Cardiac muscle cell (in vitro differentiated cells and primary cell): ENCODE measurements at places on chromosomes 2 and 18.

- DNase-seq, result no peak
These were observed 160.2 kb downstream of the FBXO15 start for GRCh38 chr18:73987247-73987980.

DNA sequence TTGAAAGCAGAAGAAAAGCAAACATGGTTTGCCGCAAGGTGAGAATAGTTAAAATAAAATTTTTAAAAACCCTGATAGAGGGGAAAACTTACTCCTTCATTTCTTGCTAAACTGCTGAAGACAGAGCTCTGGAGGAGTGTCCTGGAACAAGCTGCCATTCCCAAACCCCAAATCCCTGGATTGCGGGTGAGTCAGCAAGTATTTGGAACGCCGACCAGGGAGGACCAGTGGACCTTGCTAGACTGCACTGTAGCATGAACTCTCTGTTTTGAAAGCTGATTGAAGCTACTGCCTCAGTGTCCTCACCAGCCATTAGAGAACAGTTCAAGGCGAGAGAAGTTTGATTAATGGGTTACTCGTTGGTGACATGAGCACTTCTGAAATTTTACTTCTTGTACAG is 99.4 kb upstream of the RASGRP3 start:
- peak; percentile 61 for DNase-seq

GRCh38 chr2:138124521-138124920 is 160.2 kb downstream of the HNMT start:
- no peak for DNase-seq

- no peak for DNase-seq
These were observed 27.5 kb downstream of the STAMBP start for GRCh38 chr2:73856214-73856613.

DNA sequence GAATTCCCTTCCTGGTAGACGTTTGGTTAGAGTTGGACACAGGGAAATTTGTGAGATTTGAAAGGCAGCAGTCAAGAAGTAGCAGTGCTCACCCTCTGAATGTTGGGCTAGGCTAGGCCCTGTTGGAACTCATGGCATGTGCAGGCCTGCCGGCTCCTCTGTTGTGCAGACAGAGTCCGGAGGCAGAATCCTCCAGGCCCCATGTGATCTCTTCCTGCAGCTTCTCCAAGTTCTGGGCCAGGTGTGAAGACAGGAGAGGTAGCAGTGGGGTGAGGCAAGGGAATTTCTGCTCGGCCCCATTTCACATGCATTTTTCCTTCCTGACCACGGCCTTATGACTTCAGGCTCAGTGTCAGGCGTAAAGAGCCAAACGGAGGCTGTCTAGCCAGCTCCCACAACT is 36.9 kb upstream of the RAB31 start:
- no peak for DNase-seq

GRCh38 chr2:229088517-229088913 is 182.6 kb downstream of the PID1 start:
- no peak for DNase-seq

DNA sequence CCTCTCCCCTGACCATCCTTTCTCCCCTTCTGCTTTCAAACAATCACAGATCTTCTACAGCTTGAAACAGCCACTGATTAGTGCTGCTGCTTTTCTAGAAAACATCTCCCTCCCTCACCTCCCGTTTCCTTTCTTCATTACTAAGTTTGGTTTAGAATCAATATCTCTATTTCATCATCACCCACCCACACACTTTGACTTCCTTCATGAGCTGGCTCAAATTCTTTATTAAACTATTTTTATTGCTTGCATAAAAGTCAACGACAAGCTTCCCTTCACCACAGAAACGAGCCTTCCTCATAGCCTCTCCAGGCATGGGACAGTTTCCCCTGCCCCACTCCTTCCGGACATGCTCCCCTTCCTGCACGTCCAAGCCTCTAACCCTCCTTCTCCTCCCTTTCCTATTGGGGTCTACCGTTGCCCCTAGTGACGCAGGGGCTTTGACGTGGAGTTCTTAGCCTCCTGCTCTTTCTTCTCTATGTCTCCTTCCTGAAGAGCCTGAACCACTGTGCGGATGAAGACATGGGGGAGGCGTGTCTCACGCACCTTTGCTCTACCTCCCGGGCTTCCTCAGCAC is 172.0 kb downstream of the AFF3 start:
- no peak for DNase-seq

- peak; percentile 38 for DNase-seq
These were observed at the start of gene SLC30A3 for GRCh38 chr2:27262379-27263286. SLC30A3 (minus strand) TSS chr2:27263047; CDS start chr2:27262906, 141 bp downstream.

DNA sequence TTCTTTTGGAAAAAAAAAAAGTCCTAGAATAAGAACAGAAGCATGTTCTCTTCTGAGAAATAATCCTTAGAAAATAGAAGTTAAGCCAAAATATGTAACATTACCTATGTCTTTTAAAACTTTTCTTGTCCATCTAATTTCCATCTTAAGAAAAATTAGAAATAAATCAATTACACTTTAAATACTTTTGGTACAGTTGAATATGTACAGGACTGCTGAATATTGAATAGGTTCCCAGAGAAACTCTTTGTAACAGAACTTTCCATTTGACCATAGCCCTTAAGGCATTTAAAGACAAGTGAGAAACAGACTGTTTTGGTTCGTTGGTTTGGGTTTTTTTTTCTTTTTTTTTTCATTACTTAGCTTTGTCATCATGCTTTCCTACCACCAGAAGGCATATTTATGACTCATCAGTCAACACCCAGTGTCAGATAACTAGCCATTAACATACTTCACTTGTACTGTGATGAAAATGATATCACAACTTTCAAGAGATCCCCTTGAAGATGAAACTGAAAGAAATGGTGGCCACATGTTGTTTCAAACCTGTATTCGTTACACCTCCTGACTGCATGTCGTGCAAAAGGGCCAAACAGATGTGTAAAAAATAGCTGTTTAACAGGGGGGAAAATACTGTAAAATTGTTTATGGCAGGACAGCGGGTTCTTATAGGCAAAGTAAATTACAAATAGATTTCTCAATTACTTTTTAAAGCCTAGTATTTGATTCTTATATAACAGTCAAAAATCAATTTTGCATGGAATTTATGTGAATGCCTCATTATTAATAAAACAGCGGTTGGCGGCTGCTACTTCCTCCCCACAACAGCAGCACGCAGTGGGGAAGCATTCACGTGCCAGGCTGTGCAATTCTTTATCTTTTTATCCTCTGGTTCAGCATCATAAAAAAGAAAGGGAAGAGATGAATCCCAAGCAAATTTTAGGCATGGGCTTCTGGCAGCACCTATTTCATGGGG is 280.7 kb upstream of the HNRNPA3 start:
- peak; percentile 28 for DNase-seq

GRCh38 chr2:23042216-23042906 is 342.6 kb upstream of the KLHL29 start:
- DNase-seq, result no peak

GRCh38 chr2:10514743-10515142 is 66.6 kb upstream of the ODC1 start:
- DNase-seq, result peak; percentile 80

DNA sequence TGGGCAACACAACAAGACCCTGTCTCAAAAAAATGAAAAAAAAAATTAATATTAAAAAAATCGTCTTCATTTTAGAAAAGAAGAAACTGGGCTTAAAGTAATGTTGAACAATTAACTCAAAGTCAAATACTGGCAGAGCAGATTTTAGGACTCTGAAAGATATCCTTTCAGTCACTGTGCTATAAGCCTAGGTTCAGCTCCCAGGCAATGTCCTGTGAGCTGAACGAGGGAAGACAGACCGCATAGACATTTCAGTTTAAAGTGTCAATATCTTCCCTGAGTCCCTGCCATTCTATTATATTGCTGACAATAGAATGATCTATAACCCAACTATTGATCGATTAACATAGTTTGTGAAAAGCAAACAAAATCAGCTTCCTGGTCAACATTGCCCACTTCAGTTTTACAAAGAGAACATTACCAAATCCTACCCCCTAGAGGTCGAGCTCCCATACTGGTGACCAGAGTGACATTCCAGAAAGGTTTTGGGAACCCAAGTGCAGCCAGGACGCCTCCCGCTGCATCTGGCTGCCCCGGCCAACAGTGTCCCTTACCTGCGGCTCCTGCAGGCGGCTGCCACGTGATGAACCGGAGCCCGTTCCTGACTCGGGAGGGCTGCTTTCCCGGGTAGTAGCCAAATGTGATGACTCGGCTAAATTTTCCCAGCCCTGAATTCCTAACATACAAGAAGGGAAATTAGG is 639 bp downstream of the MRO start:
- peak; percentile 65 for DNase-seq

DNA sequence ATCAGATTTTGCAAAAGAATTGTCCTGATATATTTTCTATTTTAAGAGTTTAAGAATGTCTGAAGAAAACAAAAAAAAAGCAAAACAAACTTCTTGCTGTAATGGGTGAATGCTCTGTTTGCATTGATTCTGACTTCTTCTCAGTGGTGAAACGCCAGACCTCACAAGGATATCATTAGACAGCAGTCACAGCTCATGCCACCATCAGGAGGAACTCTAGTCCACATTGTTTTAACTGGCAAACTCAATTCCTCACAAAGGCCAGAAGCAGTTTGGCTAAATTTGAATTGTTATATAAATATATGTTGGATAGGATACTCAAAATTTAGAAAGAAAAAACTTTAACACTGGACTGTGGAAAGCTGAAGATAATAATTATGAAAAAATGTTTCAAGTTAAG is 89.4 kb downstream of the DOK6 start:
- no peak for DNase-seq

GRCh38 chr2:240333985-240334384 is 101.5 kb upstream of the GPC1 start:
- peak; percentile 52 for DNase-seq

- DNase-seq, result peak; percentile 98
These were observed 193.1 kb downstream of the SH3RF3 start for GRCh38 chr2:109322111-109322510.

GRCh38 chr2:3010001-3010400 is 367.6 kb downstream of the EIPR1 start:
- DNase-seq, result no peak

- no peak for DNase-seq
These were observed 221.5 kb upstream of the ACVR2A start for GRCh38 chr2:147623328-147623727.

- DNase-seq, result peak; percentile 48
These were observed 288.8 kb upstream of the PIK3C3 start for GRCh38 chr18:41666231-41666630.

DNA sequence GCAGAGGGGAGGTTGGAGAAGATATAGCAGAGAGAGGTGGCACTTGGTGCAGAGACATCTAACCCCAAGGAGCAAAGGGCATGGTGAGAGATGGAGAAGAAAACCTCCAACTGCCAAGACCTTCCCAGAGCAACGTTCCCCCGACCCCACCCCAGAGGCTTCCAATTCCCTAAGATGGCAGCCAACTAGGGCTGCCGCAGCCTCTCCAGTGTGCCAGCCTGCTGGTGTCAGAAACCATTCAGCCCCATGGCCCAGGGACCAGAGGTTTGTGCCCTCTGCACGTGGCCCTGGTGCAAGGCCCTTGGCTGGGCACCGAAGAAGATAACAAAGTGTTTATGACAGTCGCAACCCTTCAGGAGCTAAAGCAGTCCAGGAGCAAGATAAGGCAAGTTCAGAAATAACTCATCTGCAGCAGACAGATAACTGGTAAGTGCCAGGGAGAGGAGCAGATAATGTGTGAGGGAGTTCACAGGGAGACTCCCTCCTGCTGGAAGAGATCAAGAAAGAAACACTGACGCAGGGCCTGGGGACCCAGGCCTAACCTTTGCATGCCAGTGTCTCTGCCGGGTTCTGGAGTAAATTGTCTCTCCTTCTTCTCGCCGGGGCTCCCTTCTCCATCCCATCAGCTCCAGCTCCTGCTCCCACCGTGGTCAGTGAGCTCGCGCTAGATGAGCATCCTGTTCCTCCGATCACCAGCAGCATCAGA is 66.1 kb upstream of the ID2 start:
- DNase-seq, result no peak

GRCh38 chr2:44766777-44767176 is 174.7 kb upstream of the SIX3 start:
- DNase-seq, result no peak

DNA sequence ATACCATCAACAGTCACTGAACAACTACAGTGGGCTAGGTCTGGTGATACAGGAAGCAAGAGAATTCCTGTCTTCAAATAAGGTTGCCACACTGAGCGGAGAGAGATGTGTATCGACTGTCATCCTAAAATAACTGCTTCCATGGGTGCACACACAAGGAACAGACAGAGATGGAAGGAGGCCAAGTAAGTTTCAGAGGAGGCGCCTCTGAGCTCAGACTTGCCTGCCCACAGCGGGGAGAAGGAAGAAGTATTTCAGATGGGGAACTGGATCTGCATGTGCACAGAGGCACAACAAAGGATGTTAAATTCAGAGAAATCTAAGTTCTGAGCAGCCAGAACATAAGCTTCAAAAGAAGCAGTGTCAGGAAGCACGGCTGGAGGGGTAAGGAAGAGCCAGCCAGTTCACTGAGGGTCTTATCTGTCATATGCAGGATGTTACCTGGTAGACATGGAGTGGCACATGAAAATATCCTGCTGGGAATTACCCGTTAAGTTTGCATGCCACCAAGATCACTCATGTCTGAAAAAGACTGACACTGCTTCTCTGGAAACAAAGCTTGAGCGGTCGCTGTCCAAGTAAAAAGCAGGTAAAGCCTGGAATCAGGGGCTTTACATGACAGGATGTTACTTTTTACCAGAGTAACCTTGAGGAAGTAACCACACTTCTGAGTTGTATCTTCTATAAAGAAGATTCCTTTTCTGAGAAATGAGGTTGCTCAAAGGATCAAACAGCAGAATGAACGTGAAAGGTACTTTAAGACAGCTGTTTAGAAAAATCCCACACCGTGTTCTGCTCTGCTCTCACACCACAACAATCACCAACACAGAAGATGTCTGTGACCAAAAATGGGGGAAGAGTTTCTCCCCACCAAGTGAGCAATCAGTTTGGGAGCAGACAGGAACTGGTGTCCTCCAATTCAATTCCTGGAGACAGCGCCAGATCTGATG is 260.2 kb downstream of the NBAS start:
- peak; percentile 3 for DNase-seq

DNA sequence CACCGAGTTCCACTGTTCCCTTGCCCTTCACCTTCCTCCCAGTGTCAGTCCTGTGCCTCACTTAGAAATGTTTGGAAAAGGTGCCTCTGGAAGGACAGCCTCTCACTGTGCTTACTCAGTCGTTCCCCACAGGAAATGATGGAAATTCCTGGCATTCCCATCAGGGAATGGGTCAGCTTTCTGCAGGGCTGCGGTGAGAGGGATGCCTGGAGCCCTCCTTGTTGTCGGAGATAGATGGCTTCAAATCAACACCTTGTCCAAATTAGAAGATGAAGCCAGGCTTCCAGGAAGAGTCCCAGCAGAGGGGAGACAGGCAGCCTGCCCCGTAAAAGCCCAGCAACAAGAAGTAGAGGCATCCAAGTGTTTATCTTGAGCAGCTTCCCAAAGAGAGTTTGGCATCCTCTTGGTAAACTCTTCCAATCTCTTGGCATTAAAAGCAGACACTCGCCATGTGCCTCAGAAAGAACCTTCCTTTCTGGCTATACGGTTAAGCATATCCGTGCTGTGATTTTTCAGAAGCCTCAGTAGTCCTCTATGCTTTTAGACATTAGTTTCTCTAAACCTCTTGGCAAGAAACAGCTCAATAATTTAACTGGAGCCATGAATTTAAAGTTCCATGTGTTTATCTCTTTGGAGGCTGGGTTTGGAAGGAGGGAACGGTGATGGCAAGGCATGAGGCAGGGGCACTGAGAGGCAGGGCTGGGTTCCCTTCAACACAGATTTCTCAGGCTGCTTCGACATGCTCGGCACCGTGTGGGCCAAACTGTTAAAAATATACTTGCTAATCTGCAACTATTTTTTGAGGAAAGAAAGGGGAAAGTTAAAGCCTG is 25.1 kb downstream of the COLEC12 start:
- DNase-seq, result peak; percentile 94

- DNase-seq, result no peak
These were observed 39.9 kb downstream of the CYRIA start for GRCh38 chr2:16625759-16626158.
